ENCODE measurements at places on chromosomes 16 and 17. TPM values are rescaled to one million over a fixed set of nuclear protein-coding genes. Genes with fewer than 3 reads are reported as not detected.
A peak's percentile ranks its signal among the peaks of the same experiment; 100 is the strongest.

DNA sequence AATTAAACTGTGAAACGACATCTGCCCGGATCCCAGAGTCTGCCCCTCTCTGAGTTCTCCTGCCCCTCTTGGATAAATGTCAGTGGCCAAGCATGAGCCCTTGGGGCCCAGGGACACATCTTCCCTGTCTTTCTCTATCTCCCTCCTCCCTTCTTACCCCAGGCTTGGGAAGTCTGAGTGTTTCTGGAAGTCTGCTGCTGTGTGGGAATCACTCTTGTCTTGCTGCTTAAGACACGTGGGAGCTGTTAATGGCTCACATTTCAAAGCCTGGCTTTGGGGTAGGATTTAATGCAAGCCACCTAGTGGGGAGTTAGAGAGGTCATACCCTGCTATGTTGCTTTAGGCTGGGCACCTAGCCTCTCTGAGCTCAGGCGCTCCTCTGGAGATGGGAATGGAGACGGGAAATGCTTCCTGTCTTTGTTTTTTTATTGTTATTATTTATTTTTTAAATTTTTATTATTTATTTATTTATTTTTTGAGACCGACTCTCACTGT, 218.5 kb upstream of the CIBAR2 start:
- H3K4me3 ChIP-seq = no peak overlapping the region
- peaks cover 8% of the 10 kb centered on the region for H3K36me3 ChIP-seq
- peak; percentile 89 for DNase-seq
- H3K4me1 ChIP-seq = peaks cover 44% of the 10 kb centered on the region

ASIC2 gene
- under 0.01 TPM for total RNA-seq

DNA sequence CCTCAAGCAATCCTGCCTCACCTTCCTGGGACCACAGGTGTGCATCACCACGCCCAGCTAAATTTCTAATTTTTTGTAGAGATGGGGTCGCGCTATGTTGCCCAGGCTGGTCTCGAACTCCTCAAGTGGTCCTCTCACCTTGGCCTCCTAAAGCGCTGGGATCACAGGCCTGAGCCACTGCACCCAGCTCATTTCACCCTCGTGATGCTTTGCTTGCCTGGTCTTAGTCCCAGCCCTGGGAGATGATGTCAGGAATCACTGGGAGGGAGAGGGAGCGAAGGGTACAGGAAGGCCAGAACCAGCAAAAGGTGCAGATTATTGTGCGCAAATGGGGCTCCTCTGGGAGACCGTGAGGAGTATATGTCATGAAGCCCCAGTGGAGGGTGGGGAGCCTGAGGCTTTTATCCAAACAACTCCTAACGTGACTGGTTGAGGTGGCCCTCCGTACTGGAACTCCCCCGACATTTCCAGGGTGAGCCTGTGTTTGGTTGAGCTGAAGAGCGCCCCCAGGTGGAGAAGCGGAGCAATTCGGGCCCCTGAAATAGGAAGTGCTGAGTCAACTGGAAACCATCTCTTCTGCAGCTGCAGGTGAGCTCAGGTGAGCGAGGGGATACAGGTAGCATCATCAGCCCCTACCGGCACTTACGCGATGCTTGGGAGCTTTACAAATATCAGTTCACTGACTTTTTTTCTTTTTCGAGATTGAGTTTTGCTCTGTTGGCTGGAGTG, 41.2 kb upstream of the HAPSTR1 start:
- no peaks in the 10 kb centered on the region for H3K36me3 ChIP-seq
- no peak for DNase-seq
- no peak overlapping the region for H3K4me3 ChIP-seq

RGS11 gene
- 1.2 TPM for total RNA-seq

DNA sequence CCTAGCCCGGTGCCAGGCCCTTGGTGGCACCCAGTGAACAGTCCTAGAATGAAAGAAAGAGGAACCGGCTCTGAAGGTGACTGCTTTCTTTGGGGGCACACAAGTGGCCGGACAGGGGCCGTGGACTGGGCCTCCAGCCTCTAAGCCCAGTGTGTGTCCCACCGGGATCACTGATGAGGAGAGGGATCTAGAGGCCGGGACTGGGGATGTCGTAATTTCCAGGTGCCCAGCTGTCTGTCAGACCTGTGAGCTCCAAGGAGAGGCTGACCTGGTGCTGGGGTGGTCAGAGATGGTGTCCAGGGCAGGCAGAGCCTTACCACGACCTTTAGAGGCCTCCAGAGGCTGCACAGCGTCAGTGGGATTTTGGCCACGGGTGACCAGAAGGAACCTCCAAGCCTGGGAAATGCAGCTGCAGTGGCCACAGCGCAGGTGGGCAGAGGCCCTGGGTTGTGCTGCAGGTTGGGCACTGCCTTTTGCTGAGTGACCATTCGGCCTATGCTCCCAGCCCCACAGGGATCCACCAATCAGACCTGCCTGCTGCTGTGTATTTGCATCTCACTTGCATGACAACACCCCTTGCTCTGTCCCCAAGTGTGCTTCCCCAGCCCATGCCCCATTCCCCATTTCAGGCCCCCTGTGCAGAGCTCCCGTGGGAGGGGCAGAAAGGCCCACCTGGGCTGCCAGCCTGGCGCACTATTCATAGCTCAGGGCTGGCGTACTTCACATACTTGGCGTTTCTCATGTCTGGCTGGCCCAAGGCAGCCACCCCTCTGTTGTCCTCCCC, 12.5 kb downstream of the ARHGAP23 start:
- H3K4me1 ChIP-seq = peaks cover 49% of the 10 kb centered on the region
- H3K27me3 ChIP-seq = no peaks in the 10 kb centered on the region
- DNase-seq = no peak
- peak overlapping the region; percentile 59 for H3K27ac ChIP-seq

GRCh38 chr16:4058386-4058785, 57.9 kb downstream of the ADCY9 start:
- H3K27ac ChIP-seq = no peak overlapping the region
- H3K4me1 ChIP-seq = peaks cover 10% of the 10 kb centered on the region
- no peak overlapping the region for H3K4me3 ChIP-seq
- no peak for DNase-seq

DOC2A gene
- total RNA-seq = 0.22 TPM

NLGN2 gene
- total RNA-seq = 7.7 TPM

- H3K27ac ChIP-seq = no peak overlapping the region
- peaks cover 2% of the 10 kb centered on the region for H3K4me1 ChIP-seq
- DNase-seq = no peak
- no peaks in the 10 kb centered on the region for H3K27me3 ChIP-seq
Observed at GRCh38 chr16:21592191-21592590, 7.2 kb upstream of the METTL9 start.

PRSS36 gene
- 2.3 TPM for total RNA-seq

PTX4 gene
- total RNA-seq = 0.40 TPM

DNA sequence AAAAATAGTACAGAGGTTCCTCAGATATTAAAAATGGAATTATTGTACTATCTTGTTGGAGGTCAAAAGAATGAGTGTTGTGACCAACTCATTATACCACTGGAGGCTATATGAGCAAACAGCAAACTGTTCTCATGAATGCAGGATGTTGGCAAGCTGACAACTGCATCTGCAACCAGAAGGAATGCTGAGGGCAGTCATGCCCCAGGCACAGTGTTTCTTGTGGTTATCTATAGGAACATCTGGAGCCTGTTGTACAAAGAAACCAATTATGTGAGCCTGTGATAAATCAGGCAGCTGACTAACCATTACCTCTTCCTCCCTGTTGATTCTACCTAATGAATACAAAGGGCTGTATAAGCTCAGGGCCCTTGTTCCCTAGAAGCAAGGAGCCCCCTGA, 2057.1 kb downstream of the TP53TG3F start:
- no peaks in the 10 kb centered on the region for H3K4me1 ChIP-seq
- no peak overlapping the region for H3K4me3 ChIP-seq
- H3K36me3 ChIP-seq = no peaks in the 10 kb centered on the region
- H3K27me3 ChIP-seq = no peaks in the 10 kb centered on the region

C17orf67 gene
- total RNA-seq = 1.3 TPM

DNA sequence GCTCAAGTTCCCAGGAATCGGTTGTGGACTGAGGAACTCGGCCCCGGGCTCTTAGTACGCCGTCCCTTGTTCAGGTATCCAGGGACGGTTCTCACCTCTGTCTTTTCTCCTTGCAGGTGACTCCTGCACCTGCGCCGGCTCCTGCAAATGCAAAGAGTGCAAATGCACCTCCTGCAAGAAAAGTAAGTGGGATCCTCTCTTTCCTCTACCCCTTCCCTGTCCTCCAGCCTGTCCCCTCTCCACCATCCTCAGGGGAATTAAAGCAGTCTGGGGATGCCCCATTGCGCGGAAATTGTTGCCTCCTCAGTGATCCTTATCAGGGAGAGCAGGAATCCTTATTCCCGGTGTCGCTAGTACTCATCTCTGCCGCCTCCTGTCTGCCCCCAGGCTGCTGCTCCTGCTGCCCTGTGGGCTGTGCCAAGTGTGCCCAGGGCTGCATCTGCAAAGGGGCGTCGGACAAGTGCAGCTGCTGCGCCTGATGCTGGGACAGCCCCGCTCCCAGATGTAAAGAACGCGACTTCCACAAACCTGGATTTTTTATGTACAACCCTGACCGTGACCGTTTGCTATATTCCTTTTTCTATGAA, 585 bp downstream of the MT2A start:
- H3K4me3 ChIP-seq = peak overlapping the region; percentile 63
- H3K36me3 ChIP-seq = no peaks in the 10 kb centered on the region
- peak overlapping the region; percentile 87 for H3K27ac ChIP-seq
- no peaks in the 10 kb centered on the region for H3K27me3 ChIP-seq
- no peak for DNase-seq

CCL4 gene
- total RNA-seq = 3.5 TPM

Measured in muscle of leg (tissue), 16 donors.